Pancreas (tissue), 10 donors: ENCODE measurements at places on chromosomes 12 and 14. TPM values are rescaled to one million over a fixed set of nuclear protein-coding genes. Genes with fewer than 3 reads are reported as not detected.

DNA sequence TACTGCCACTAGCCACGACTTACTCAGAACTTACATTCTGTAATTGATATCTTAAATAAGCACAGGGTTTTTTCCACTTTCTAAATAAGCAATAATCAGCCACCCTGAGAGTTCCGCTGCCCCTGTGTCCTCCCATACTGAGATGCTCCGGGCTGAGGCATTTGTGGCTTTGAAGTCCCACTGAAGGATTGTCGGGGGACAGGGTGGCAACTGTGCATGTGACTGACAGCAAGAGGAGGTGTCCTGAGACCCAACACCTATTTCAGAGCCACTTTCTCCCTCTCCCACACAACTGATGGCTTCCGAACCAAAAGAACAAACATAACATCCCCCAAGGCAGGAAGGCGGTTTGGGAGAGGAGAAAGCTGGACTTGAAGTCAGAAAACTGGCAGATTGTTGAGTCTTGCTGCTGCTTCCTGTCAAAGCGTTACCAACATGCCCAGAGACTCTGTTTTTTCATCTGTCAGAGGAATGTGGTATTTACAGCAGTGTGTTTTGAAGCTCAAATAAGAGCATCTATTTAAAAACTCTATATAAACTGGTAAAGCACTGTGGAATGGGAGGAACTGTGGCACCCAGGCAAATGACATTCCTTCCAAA, 157.9 kb upstream of the FKBP4 start:
- H3K27ac ChIP-seq, result no peak overlapping the region
- H3K4me1 ChIP-seq, result no peaks in the 10 kb centered on the region
- no peaks in the 10 kb centered on the region for H3K36me3 ChIP-seq
- no peak for DNase-seq

GRCh38 chr14:64442300-64442988, 22.9 kb upstream of the AKAP5 start:
- H3K4me1 ChIP-seq, result no peaks in the 10 kb centered on the region
- DNase-seq, result no peak
- no peaks in the 10 kb centered on the region for H3K36me3 ChIP-seq
- no peak overlapping the region for H3K27ac ChIP-seq
- H3K4me3 ChIP-seq, result no peak overlapping the region

DNA sequence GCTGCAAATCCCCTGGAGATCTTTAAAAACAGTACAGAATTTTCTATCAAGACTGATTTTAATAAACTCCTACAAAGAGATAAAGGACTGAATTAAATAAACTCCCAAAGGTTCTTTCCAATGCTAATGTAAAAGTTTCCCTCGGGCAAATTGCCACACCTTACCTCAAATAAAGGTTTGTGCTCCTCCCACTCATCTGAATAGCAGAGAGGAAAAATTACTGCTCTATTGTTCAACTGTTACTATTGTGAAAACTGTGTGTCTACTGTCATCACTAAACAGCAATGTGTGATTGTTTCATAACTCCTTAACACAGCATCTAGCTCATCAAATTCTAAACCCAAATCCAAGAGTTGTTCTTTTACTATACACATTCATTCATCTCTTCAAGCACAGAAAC, 3.2 kb downstream of the SPTLC2 start:
- no peak overlapping the region for H3K4me3 ChIP-seq
- H3K36me3 ChIP-seq, result no peaks in the 10 kb centered on the region
- no peak for DNase-seq
- H3K27ac ChIP-seq, result no peak overlapping the region

DNA sequence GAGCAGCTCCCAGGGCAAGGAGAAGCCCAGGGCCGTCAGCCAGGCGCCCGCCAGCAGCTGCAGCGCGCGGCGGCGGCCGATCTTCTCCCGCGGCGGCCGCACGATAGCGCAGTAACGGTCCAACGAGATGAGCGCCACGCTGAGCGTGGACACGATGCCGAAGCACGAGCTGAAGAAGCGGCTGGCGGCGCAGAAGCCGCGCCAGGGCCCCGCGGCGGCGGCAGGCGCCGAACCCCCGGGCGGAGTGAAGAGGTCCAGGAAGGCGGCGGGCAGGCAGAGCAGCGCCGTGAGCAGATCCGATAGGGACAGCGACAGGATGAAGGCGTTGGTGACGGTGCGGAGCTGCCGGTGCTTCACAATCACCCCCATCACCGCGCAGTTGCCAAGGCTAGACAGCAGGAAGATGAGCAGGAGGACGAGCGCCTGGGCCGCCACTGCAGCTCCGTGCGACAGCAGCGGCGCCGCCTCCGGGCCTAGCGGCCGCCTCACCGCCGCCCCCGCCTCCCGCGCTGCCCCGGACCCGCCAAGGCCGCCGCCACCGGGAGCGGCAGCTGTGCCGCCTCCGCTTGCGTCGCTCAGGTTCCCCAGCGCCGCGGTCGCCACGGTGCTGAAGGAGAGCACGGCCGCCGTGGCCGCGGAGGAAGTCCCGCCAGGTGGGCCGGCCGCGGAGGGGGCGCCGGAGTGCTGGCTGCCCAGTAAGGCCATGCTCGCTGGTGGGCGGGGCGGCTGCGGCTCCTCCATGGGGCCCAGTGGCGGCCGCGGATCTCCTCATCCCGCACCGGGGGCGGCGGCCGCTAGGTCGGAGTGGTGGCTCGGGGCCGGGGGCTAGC, 479 bp downstream of the GPR135 start:
- DNase-seq, result peak; percentile 71
- peaks cover 5% of the 10 kb centered on the region for H3K4me1 ChIP-seq
- peak overlapping the region; percentile 76 for H3K27ac ChIP-seq
- peak overlapping the region; percentile 71 for H3K4me3 ChIP-seq
- H3K27me3 ChIP-seq, result no peaks in the 10 kb centered on the region

- H3K27ac ChIP-seq, result no peak overlapping the region
- no peaks in the 10 kb centered on the region for H3K4me1 ChIP-seq
- DNase-seq, result no peak
- no peaks in the 10 kb centered on the region for H3K27me3 ChIP-seq
- H3K4me3 ChIP-seq, result no peak overlapping the region
These were observed 237.3 kb upstream of the GRIP1 start for GRCh38 chr12:66916189-66916588.

- H3K4me3 ChIP-seq, result no peak overlapping the region
- no peak overlapping the region for H3K27ac ChIP-seq
- H3K4me1 ChIP-seq, result no peaks in the 10 kb centered on the region
- no peak for DNase-seq
- no peaks in the 10 kb centered on the region for H3K36me3 ChIP-seq
These were observed 164.6 kb upstream of the SLC16A7 start for GRCh38 chr12:59431266-59431665.

Gene ADAM21
- polyA plus RNA-seq, result not detected

GRCh38 chr12:57369202-57369601, 61.6 kb downstream of the R3HDM2 start:
- no peak for DNase-seq
- no peak overlapping the region for H3K4me3 ChIP-seq
- no peaks in the 10 kb centered on the region for H3K27me3 ChIP-seq
- H3K4me1 ChIP-seq, result no peaks in the 10 kb centered on the region
- no peaks in the 10 kb centered on the region for H3K36me3 ChIP-seq

Gene TROAP
- polyA plus RNA-seq, result 0.52 TPM

Gene GALNT6
- polyA plus RNA-seq, result 2.7 TPM

GRCh38 chr14:90193925-90194324, 62.4 kb upstream of the PSMC1 start:
- DNase-seq, result no peak
- no peaks in the 10 kb centered on the region for H3K27me3 ChIP-seq
- no peak overlapping the region for H3K4me3 ChIP-seq
- no peaks in the 10 kb centered on the region for H3K4me1 ChIP-seq

Gene PLEKHG3
- polyA plus RNA-seq, result 33.8 TPM
